ENCODE measurements at places on chromosomes 16 and 17.

DNA sequence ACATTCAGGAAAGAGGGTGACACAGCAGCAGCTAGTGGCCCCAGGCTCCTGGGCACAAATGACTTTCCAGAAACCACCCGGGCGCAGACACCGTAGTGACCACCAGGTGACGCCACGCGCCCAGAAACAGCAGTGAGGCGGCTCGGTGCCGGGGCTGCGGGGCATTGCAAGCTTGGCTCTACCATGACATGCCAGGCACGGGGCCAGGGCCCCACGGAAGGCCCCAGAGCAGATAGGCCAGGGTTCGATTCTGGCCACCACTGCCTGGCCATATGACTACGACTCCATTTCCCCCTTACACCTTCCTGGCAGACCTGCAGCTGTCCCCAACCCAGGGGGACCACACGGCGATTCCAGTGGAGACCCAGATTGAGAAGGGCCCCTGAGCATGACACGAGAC, 6.7 kb downstream of the RHBDF1 start:
- DNase-seq: peak; percentile 78

- no peak for DNase-seq
Measured at GRCh38 chr16:66701026-66701425, 4.5 kb upstream of the CMTM4 start.

DNA sequence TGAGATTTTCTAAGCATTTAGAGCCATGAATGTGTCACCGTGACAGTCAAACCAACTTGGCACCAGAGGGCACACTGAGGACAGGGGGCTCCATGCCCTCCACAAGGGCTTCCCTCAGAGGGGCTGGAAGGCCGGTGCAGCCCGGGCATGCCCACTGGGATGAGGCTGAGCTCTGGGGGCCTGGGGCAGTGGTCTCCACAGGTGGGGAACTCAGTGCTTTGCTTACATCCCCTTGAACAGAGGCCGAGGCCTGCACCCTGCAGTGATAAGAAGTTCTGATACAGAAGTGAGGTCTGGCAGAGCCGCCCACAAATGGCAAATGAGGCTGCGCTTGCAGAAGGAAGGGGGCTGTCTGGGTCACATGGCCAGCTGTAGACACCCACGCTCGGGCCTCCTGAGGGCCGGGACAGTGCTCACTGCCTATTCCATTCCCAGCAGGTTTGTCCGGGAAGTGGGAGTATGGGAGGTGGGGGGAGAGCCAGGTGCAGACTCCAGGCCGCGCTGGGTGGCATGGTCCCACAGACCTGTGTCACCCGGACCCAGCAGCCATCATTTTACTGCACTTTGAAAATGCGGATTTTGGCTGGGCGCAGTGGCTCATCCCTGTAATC, 116.8 kb upstream of the CREBBP start:
- DNase-seq: no peak

DNA sequence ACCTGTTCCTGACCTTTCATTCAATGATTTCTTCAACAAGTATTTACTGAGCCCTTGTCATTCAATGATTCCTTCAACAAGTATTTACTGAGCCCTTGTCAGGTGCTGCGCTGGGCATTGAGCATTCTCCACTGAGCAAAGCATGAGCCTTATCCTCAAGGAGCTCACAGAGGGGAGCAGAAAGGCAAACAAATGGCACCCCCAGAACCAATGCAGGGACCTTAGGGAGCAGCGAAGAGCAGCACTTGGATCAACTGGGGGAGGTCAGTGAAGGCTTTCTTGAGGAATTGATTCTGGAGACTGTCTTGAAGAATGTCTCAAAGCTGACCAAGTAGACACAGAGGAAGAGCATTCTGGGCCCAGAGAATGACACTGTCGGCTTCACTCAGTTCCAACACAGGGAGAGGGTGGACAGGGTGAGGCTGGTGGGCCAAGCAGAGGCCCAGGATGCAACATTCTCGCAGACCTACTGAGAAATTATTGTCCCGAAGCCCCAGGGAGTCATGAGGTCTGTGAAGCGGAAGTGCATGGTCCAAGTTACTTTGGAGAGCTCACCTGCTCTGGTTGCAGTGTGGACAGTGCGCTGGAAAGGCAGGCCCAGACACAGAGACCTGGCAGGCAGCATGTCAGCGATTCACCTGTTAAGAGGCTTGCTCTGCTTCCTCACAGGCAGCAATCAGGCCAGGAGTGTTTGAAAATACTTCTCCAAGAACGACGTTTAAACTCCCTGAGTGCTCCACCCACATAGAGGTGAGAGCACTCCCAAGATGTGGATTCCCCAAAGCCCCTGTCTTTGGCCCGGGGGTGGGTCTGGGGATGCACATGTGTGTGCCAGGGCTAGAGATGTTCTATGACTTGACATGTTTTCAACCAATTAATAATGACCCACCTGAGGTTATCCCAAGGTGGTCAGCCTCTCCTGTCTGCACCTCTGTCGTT, 3.2 kb upstream of the MPO start:
- DNase-seq: no peak

DNA sequence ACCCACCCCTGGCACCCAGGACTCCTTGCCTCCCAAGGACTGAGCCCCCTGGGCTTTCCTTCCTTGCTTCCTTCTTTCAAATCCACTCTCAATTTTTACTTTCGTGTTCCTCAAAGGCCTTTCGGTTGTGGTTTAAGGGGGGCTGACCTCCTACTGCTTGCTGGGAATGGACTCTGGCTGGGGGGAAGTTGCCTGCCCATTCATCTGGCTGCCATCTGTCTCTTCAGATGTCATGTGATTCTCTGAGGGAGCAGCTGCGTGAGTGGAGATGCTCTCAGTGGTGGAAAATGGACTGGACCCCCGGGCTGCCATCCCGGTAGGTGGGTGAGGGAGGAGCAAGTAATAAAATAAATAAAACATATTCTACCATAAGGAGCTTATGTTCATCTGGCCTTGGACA, 93.8 kb upstream of the RPRML start:
- no peak for DNase-seq

DNA sequence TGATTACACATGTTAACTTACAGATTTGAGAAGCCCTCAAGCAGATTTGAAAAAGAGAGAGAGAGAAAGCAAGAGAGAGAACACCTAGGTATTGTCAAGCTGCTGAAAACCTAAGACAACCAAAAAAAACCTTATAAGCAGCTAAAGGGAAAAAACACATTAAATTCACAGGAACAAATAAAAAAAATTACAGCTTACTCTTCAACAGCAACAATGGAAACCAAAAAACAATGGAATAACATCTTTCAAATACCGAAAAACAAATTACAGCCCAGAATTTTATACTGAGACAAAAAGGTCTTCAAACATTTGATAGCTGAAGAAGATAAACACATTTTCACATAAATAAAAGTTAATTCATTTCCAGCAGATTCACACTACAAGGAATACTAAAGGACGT, 8.4 kb upstream of the CFAP20 start:
- DNase-seq: no peak

GRCh38 chr17:78000341-78000740, 41.8 kb downstream of the TNRC6C start:
- no peak for DNase-seq

DNA sequence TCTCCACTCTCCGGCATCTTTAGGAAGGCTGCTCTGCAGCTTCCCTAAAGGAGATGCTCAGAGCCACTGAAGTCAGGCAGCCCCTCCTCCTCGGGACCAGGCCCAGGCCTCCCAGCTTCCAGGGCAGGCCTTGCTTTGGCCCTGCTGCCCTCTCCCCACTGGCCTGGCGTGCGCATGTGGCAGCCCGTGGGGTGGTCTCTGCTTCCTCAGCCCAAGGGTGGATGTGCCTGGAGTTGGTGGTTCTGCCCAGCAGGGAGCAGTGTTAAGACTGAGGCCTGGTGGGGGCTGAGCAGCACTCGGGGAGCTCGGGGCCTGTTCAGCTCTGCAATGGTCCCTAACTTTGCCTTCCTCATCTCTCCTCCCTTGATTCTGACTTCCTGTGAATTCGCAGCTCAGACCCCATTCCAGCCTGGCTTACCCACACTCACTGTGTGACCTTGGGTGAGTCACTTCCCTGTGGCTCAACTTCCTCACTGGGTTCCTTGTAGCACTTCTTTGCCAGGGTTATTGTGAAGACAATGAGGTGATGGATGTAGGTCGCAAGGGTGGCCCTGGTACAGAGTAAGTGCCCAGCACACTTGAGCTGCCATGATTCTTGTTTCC, 63.2 kb downstream of the NKD1 start:
- no peak for DNase-seq

GRCh38 chr16:64975821-64976220, 146.0 kb downstream of the CDH11 start:
- DNase-seq: no peak

- DNase-seq: peak; percentile 64
Measured at GRCh38 chr17:68238871-68239253, 9.0 kb upstream of the AMZ2 start.

DNA sequence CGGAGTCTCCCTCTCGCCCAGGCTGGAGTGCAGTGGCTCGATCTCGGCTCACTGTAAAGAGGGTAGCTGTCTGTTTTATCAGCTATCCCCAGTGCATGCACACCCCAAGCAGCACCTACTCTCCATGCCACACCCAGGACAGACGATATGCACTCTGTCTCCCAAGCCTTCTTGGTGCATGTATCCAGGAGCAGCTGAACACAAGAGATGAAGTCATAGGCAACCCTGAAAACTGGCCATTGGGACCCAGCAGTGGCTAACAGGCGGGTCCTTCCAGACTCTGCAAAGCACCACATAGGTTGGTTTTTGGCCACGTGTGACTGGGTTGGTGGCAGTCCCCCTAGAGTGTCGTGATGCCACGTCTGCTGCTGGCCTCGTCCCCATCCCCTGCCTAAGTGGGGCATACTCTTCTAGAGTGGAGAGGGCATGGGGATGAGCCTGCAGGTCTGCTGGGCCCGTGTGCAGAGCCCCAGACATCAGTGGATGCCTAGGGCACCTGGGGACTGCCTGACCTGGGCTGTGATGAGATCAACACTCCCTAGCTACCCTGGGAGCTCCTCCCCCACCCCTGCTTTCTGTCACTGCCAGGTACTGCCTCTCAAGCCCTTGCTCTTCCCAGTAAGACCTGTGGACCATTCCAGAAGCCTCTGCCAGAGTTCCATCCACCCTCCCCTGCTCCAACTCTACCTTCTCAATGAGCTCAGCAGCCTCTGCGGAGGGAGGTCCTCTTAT, 9.3 kb downstream of the PDE6G start:
- no peak for DNase-seq

DNA sequence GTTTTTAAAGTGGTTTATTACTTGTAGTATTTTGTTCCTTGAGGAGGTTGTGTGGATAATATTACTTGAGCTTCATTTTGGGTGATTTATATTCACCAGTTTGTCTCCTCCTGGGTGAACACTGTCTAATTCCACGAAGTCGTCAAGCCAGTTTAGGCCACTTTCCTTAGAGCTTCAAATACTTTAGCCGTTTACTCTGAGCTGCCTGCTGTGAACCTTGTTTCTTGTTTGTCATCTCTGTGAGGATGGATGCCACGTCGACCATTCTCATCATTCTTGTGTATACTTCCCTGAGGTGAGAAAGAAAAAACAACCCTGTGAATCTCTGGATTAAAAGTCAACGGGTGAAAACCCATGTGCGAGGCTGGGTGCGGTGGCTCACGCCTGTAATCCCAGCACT, 9.0 kb downstream of the KRT24 start:
- DNase-seq: no peak

- no peak for DNase-seq
Measured at GRCh38 chr16:66425651-66426050, 1.4 kb upstream of the BEAN1 start.

- no peak for DNase-seq
Measured at GRCh38 chr16:15052747-15053476, 3.0 kb downstream of the NTAN1 start.

DNA sequence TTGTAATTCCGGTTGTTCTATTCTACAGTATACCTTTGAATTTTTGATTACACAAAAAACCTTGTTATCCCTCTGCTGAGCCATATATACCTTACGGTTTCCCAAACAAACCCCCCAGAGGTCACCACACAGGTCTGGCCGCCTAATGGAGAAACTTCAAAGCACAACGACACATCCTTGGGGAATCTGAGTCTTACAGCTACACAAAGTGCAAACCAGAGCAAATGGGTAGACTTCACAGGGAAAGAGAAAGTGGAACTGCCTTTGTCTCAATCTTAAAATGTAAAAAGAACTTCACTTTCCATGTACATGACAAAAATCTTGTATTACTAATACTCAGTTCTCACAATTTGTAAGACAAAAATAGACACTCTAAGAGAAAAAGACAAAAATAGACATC, 2.7 kb downstream of the FBXO31 start:
- DNase-seq: no peak

GRCh38 chr16:81107511-81107910, 11.3 kb upstream of the GCSH start:
- DNase-seq: no peak

GRCh38 chr17:74862108-74862901, 2.6 kb upstream of the GRIN2C start:
- DNase-seq: peak; percentile 54

DNA sequence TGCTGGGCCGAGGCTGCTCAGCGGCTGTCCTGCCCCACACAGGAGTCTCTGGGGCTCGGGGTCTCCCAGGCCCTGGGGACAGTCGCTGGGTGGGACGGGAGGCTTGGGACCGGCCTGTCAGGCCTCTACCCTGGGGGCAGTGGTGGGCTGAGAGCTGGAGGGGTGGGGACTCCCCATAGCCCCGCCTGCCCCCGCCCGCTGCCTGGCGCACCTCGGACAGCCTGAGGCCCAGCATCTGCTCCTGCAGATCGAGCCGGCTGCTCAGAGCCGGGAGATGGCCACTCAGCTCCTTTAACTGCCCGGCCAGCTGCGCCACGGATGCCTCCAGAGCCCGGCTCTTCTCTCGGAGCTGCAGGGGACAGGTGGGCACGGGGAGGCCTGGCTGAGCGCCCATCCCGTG, 6.7 kb downstream of the PERCC1 start:
- no peak for DNase-seq

- peak; percentile 86 for DNase-seq
Measured at GRCh38 chr16:27426423-27427408, 24.7 kb downstream of the IL21R start.

GRCh38 chr17:49353607-49354006, 8.4 kb downstream of the ZNF652 start:
- no peak for DNase-seq

GRCh38 chr17:8120520-8121406, 2.4 kb upstream of the ALOXE3 start:
- DNase-seq: peak; percentile 55

DNA sequence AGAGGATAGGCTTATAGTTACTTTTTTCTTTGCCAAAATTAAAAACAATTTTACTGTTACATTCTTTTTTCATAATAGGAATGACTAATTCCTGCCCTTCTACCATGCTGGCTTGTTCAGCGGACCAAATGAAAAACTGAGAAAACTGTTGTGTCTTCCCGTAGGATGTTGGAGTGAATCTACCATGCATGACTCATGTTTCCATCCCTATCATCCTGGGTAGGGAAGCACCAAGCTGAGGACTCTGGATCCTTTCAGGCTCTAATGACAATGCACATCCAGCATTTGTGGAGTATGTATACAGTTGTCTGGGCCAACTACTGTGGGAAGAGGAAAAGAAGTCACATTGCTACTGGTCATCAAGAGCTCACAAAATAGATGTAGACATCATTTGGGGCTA, 41.1 kb upstream of the DHX8 start:
- no peak for DNase-seq

- peak; percentile 85 for DNase-seq
Measured at GRCh38 chr17:45223539-45224528, 2.1 kb downstream of the FMNL1 start.

- no peak for DNase-seq
Measured at GRCh38 chr16:80751167-80751566, 53.2 kb downstream of the CDYL2 start.

GRCh38 chr17:41697122-41697962, 8.7 kb downstream of the EIF1 start:
- no peak for DNase-seq

Data from CD4-positive, alpha-beta T cell treated with Interleukin-4 for 4 hours (primary cell).